ENCODE measurements at places on chromosomes 7 and 10. TPM values are rescaled to one million over a fixed set of nuclear protein-coding genes. Genes with fewer than 3 reads are reported as not detected.

Gene CFAP69
- total RNA-seq: 0.51 TPM

Gene NUTM2E
- total RNA-seq: 0.08 TPM

DNA sequence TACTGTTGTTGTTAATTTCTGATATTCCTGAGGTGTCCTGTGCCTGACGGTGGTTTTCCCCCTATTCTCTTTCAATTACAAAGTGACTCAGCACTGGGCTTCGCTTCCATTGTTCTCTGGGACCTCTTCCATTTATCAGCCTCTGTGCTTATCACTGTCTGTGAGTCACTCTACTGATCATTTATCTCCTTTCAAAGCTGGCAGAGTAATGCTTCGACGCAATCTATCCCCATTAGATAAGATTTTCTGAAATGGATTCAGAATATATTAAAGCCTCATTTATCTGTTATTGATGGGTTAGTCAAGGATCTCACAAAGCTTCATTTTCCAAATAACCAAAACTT is 679.2 kb downstream of the SDK1 start:
- no peaks in the 10 kb centered on the region for H3K4me1 ChIP-seq
- no peaks in the 10 kb centered on the region for H3K27me3 ChIP-seq
- H3K4me3 ChIP-seq: no peak overlapping the region
- no peak overlapping the region for H3K27ac ChIP-seq
- DNase-seq: no peak

GRCh38 chr7:68244389-68244788 is 1247.8 kb downstream of the TYW1 start:
- H3K4me1 ChIP-seq: no peaks in the 10 kb centered on the region
- no peaks in the 10 kb centered on the region for H3K27me3 ChIP-seq
- H3K27ac ChIP-seq: no peak overlapping the region
- no peak for DNase-seq

DNA sequence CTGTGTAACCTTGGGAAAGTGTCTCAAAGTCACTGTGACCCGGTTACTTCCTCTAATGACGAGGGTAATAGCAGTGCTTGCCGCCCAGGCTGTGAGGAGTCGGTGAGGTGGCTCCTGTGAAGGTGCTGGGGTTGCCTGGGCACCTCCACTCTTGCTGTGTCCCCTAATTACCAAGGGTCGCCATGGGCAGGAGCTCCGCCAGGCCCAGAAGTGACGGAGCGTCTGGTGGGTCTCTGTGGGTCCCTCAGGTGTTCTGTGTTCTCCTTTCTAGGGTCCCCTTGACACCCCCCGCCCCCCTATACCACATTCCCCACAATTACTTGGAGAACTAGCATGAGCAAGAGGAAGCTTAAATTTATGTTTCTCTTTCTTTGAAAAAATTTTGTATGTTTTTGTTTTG is 161.5 kb downstream of the WDR37 start:
- no peak overlapping the region for H3K4me3 ChIP-seq
- no peaks in the 10 kb centered on the region for H3K36me3 ChIP-seq
- no peak for DNase-seq
- no peaks in the 10 kb centered on the region for H3K4me1 ChIP-seq
- no peak overlapping the region for H3K27ac ChIP-seq

DNA sequence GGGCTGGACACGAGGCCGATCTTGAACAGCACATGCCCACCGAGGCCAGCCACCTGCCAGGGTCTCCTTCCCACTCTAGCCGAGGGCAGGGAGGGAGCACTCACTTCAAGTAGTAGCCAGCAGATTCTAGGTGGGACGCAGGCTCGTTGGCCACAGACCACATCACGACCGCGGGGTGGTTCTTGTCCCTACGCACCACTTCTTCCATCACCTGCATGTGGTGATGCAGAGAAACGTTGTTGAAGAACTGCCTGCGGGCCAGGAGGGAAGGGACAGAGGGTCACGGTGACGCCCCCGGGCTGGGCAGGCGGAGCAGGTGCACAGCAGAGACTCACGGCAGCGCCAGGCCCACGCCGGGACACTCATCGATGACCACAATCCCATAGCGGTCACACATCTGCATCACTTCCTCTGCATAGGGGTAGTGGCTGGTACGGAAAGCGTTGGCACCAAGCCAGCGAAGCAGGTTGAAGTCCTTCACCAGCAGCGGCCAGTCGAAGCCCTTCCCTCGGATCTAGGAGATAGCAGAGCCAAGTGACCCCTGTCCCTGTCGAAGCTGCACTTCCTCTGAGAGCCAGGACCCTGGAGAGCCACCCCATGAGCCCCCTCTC is 7.7 kb downstream of the GUSB start:
- H3K4me1 ChIP-seq: no peaks in the 10 kb centered on the region
- no peak for DNase-seq
- no peaks in the 10 kb centered on the region for H3K36me3 ChIP-seq
- H3K27ac ChIP-seq: no peak overlapping the region
- H3K27me3 ChIP-seq: no peaks in the 10 kb centered on the region
- no peak overlapping the region for H3K4me3 ChIP-seq

DNA sequence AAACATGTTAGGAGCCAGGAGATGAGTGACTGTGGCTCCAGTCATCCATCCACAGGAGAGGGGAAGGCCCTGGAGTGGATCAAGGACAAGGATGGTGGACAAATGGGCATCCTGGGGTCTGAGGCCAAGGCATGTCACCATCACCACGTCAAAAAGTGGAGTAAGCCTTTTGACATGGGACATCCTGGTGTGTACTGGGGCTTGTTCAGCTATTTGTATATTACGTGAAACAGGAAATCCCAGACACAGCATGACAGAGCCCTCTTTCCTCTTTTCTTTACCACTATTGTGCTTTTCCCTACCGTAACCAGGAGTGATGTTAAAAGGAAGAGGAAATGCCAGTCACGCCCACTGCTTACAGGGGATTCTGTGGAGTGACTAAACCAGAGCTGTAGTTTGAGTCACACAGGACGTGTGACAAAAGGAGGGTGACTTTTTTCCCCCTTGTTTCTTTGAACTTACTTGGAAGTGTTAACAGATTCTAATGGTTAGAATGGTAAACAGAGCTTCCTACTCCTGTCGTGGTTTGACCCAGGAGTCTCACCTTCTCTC is 15.4 kb downstream of the ACSL5 start:
- no peak overlapping the region for H3K4me3 ChIP-seq
- H3K27me3 ChIP-seq: peaks cover 11% of the 10 kb centered on the region
- H3K36me3 ChIP-seq: no peaks in the 10 kb centered on the region
- H3K27ac ChIP-seq: no peak overlapping the region
- no peaks in the 10 kb centered on the region for H3K4me1 ChIP-seq

DNA sequence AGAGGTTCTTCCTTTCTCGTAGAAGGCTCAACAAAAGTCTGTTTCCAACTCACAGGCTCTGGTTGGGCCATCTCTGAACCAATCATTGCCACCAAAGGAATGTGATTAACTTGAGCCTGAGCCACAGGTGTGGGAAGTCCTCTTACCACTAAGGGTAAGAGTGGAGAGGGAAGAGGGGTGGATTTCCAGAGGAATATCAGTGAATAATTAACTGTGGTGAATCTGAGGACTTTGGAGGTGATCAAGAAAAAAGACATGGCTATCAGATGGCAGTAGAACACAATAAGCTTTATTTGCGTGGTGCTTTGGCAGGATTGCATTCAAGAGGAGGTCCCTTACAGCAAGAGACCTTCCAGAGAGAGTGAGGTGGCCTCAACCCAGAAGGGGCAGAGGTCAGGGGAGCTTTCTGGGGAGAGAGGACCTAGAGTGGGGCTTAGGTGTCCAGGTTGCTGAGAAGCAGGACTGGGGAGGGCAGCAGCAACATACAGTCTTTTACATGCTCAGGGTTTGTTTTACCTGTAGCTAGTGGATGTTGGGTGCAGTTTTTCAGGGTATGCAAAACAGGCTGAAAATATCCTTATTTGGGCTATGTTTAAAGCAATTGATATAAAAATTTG is 61.4 kb downstream of the BBS9 start:
- DNase-seq: no peak
- H3K27me3 ChIP-seq: peaks cover 2% of the 10 kb centered on the region
- no peaks in the 10 kb centered on the region for H3K36me3 ChIP-seq
- H3K4me1 ChIP-seq: no peaks in the 10 kb centered on the region
- H3K27ac ChIP-seq: no peak overlapping the region
- H3K4me3 ChIP-seq: no peak overlapping the region
